A549 (cell line): ENCODE measurements at places on chromosomes 4 and X.

- no peak for DNase-seq
Measured at GRCh38 chr4:55834086-55834795, 14.7 kb downstream of the EXOC1L start.

GRCh38 chr4:5900844-5901243, 8.0 kb upstream of the CRMP1 start:
- no peak for DNase-seq

DNA sequence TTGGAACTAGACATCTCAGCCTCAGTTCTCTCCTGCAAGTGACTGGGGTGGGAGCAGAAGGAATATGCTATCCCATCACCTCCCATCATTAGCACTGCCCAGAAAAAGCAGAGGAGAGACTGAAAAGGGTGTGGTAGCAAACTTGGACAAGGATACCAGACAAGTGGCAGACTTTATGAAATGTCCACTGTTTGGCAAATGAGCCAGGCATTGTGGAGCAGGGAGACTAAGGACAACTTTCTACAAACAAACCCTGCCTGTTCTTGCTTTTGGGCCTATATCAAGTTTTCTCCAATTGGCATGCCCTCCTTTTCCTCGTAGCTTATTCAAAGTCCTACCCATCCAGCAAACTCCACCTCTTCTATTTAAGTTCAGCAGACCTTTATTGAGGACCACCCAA, 41.6 kb downstream of the ZCCHC12 start:
- no peak for DNase-seq

DNA sequence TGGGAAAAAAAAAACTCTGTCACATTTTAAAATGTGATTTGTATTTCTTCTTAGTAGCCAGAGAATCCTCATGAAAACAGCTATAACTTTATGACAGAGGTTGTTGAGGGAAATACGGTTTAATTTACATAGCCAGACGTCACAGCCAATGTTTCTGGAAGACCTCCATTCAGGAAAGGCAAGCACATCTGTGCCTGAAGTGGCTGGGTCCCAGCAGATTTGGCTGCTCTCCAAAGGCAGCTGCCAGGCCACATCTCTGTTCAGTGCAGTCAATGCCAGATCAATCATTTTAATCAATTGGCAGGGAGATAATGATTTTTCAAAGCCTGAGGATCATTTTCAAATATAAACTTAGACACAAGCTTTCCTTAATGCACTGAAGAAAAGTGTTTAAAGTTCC, 86.5 kb upstream of the ZIC3 start:
- DNase-seq: no peak

DNA sequence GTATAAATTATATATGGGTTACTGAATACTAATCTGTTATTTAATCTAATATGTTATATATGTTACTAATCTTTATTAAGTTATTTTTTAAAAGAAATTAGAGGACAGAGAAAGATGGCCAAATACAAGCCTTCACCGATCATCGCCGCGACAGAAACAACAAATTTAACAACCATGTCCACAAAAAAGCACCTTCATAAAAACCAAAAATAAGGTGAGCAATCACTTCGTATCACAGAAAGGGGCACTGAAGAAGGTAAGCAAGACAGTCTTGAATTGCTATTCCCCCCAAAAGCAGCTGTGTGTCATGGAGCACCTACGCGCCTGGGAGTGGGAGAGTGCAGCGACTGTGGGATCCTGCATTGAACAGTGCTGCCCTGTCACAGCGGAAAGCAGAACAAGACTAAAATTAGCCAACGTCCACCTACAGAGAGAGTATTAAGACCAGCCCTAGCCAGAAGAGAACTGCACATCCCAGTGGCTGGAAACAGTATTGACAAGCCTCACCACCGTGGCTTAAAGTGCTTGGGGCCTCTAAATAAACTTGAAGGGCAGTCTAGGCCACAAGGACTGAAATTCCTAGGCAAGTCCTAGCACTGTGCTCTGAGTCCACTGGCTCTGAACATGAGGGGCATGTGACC, 38.5 kb downstream of the LRBA start:
- peak; percentile 12 for DNase-seq

DNA sequence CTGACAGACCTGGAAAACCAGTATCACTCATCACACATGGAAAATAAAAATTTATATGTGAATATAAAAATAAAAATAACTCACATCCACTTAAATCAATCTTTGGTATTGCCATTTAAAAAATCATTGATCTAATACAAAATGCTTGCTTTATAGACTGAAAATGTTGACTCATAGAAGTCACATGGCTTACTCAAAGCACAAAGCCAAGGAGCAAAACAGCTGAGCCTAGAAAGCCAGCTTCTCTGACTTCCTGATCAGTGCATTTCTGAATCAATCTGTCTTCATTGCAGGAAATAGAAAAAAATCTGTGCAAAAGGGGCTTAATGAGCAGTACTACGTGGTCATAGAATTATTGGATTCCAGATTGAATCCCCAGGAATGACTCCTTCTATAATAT, 176.9 kb upstream of the HS3ST1 start:
- DNase-seq: no peak

GRCh38 chr4:183396227-183396637, 48.2 kb upstream of the CDKN2AIP start:
- no peak for DNase-seq

GRCh38 chrX:21374994-21375707, 933 bp downstream of the CNKSR2 start:
- DNase-seq: peak; percentile 5

- DNase-seq: no peak
Measured at GRCh38 chr4:47837908-47838294, at the start of gene CORIN. Gene CORIN (minus strand): TSS chr4:47838067. CDS start chr4:47837949, 118 bp downstream.

- DNase-seq: no peak
Measured at GRCh38 chr4:175946472-175947116, 119.0 kb upstream of the WDR17 start.

DNA sequence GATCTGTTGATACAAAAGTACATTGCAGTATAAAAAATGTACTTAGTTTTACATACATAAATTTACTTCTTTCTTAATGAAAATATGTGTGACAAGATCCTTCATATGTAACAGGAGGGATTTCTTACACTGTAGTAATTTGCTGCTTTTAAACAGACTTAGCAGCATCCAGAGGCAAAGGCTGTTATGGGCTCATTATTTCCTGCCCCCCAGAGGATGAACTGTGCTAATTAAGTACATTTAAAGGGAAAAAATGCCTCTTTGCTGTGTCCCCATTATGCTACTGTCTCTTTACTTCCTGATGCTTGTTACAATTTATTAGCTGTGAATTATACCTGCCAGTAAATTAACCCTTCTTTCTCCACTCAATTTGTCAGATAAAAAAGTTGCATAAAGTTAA, 47.1 kb downstream of the NDST3 start:
- no peak for DNase-seq

DNA sequence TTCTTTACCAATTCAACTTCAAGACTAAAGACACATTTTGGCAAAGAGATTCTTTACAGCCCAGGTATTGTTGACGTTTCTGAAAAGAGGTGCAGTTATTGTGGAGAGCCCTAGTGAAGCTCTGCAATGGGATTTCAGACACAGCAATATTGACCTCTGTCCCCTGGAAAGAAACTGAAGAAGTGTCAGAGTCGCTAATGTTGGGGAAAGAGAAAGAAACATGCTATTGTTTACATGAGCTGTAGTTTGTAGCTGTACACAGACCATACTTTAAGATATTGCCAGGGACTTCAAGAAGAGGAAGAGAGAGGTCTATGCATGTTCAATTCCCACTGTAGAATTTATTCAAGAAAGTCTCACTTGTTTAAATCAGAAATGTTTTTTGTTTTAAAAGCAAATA, 497.3 kb upstream of the BOD1L1 start:
- DNase-seq: no peak

GRCh38 chr4:85701861-85702321, 226.9 kb downstream of the ARHGAP24 start:
- DNase-seq: no peak

DNA sequence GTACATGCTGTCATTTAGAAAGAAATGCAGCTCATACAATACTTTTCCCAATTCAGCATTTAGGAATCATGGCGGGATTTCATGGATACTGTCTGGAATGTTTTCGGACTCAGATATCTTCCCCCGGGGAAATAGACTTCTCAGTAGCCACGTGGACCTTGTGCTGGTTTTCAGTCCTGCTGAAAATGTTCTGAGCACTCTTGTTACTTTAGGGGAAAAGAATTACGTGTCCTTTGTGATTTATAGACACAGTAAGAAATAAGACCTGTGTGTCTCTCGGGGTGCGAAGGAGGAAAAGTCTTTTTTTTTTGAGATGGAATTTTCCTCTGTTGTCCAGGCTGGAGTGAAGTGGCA, 3.8 kb downstream of the CD99 start:
- DNase-seq: no peak

DNA sequence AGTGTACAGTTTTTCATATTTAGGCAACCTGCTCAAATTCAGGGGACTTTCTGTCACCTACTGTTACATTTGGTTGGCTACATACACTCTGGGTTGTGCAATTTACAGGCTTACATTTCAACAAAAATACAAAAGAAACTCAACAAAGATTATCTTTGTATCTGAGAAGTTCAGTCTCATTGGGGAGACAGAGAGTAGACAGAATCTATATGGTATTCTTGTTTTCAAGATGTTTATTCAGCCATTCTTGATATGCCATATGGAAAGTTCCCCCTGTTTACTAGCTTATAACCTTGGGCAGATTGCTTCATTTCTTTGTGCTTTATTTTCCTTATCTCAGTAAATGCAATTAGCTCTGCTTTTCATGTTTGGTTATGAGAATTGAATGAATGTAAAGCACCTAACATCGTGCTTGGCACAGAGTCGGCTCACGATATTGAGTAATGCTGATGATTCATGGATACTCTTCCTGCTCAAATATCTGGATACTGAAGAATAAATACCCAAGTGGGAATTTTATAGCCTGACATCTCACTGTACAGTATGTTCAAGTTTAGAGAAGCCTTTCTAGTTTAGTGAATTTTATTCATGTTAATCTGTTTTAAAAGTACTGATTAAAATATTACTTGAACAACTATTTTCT, 96.5 kb upstream of the PACRGL start:
- no peak for DNase-seq

DNA sequence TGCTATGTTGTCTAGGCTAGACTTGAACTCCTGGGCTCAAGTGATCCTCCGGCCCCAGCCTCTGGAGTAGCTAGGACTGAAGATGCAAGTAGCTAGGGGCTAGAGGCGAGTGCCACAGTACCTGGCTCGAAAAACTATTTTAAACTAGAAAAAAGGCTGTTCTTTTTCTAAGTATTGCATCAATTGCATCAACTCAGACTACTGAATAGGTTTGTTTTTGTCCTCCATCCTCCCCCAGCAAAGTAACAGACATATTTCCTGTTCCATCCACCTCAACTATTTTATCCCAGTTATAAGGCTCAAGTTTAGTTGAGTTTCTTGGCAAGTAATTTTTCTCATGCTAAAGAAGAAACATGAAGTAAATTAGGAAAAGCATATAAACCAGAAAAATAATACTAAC, 4.1 kb downstream of the SH3RF1 start:
- no peak for DNase-seq

DNA sequence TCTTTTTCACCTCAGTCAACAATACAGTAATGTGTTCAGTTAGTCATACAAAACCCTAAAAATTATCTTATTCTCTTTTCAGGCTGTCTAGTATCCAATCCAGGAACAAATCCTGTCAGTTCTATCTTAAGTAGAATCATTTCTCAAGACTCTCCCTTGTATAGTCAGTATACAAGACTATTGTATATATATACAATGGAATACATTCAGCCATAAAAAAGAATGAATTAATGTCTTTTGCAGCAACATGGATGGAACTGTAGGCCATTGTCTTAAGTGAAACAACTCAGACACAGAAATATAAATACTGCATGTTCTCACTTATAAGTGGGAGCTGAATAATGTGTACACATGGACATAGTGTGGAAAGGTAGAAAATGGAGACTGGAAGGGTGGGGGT, 501.2 kb upstream of the ATOH1 start:
- no peak for DNase-seq

GRCh38 chrX:37364666-37365065, 15.5 kb downstream of the PRRG1 start:
- no peak for DNase-seq

- DNase-seq: no peak
Measured at GRCh38 chr4:55546506-55546755, 278 bp downstream of the CLOCK start.

DNA sequence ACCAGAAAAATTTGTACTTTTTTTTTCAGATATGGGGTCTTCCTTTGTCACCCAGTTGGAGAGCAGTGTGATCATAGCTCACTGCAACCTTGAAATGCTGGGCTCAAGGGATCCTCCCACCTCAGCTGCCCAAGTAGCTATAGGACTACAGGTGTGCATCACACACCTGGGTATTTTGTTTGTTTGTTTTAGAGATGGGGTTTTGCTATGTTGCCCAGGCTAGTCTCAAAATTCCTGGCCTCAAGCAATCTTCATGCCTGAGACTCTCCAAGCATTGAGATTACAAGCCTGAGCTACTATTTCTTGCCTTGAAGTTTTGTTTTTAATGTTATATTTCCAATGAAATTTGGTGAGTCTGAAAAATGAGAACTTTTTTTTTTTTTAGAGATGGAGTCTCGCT, 847.8 kb downstream of the TRIML1 start:
- no peak for DNase-seq

- no peak for DNase-seq
Measured at GRCh38 chr4:71093745-71094144, 100.3 kb downstream of the DCK start.

GRCh38 chrX:117839544-117839943, 277.1 kb downstream of the KLHL13 start:
- DNase-seq: peak; percentile 2

GRCh38 chrX:51694254-51694653, 11.6 kb upstream of the CENPVL2 start:
- DNase-seq: no peak

DNA sequence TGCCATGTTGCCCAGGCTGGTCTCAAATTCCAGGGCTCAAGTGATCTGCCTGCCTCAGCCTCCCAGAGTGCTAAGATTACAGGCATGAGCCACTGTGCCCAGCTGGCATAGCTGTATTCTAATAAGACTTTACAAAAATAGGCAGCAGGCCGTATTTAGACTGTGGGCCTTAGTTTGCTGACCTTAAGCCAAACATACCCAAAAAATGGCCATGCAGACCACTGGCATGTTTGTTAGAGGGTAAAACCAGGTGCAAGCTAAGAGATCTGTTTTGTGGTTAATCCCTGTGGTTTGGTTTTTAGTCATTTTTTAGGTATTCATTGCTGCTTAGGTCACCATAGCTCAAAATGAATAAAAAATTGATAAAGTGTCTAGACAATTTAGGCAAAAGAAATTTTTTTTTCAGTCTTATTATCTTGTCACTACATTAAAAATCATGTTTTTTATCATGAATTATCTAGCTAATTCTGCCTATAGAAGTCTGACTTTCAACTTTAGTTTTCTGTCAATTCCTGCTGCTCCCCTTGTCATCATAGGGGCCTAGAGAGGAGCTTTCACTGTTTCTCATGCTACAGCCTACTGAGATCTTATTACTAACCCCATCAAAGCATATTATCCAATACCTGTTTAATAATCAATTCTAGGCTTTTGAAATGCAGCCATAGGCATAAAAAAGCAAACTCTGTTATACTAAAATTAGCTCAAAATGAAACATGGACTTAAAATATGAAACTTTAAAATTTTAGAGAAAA, 7.5 kb upstream of the SPINK2 start:
- no peak for DNase-seq

- no peak for DNase-seq
Measured at GRCh38 chr4:121198251-121198650, 34.1 kb upstream of the TNIP3 start.

- no peak for DNase-seq
Measured at GRCh38 chrX:118727686-118728339, 407 bp downstream of the IL13RA1 start.
